ENCODE measurements at places on chromosomes 11 and 22. TPM values are rescaled to one million over a fixed set of nuclear protein-coding genes. Genes with fewer than 3 reads are reported as not detected.

Gene CHADL
- total RNA-seq: 6.0 TPM

Gene OR51E2
- 0.18 TPM for total RNA-seq

Gene APOBEC3B
- 0.43 TPM for total RNA-seq

Gene EXPH5
- total RNA-seq: 1.1 TPM

Gene POU2AF2
- total RNA-seq: 0.28 TPM

Gene ASPHD2
- total RNA-seq: 0.40 TPM

Gene PAMR1
- 3.6 TPM for total RNA-seq

Gene RTN4R
- total RNA-seq: 0.48 TPM

Gene INPP5J
- 3.1 TPM for total RNA-seq

Gene MPEG1
- total RNA-seq: 8.5 TPM

Gene DEFB108B
- total RNA-seq: not detected

Gene KCNK4
- not detected for total RNA-seq

Gene GRIA4
- total RNA-seq: not detected

Gene FOSL1
- 0.82 TPM for total RNA-seq

Gene ANO5
- 3.7 TPM for total RNA-seq

Gene SCGB1D2
- total RNA-seq: 10.9 TPM

Gene RASGRP2
- total RNA-seq: 18.9 TPM

Gene OR9G1
- not detected for total RNA-seq

Gene NLRP14
- total RNA-seq: not detected

Gene NXPE1
- total RNA-seq: not detected

Gene HARBI1
- total RNA-seq: 3.4 TPM

Gene TMEM191B
- total RNA-seq: 0.53 TPM

Gene OR4C11
- total RNA-seq: not detected

Gene KDM4D
- 0.87 TPM for total RNA-seq

Gene TESMIN
- 4.1 TPM for total RNA-seq

Gene ALKBH3
- 32.2 TPM for total RNA-seq

Gene CASP1
- total RNA-seq: 11.0 TPM

Gene LRRC55
- 0.11 TPM for total RNA-seq

Gene CATSPERZ
- total RNA-seq: not detected

Gene TRIM51
- not detected for total RNA-seq

Gene LARGE2
- total RNA-seq: 8.0 TPM

Gene TRPC6
- total RNA-seq: 1.1 TPM

Gene MFRP
- total RNA-seq: not detected

All from ovary (tissue), 10 donors.